ENCODE measurements at places on chromosomes 16 and 17.

DNA sequence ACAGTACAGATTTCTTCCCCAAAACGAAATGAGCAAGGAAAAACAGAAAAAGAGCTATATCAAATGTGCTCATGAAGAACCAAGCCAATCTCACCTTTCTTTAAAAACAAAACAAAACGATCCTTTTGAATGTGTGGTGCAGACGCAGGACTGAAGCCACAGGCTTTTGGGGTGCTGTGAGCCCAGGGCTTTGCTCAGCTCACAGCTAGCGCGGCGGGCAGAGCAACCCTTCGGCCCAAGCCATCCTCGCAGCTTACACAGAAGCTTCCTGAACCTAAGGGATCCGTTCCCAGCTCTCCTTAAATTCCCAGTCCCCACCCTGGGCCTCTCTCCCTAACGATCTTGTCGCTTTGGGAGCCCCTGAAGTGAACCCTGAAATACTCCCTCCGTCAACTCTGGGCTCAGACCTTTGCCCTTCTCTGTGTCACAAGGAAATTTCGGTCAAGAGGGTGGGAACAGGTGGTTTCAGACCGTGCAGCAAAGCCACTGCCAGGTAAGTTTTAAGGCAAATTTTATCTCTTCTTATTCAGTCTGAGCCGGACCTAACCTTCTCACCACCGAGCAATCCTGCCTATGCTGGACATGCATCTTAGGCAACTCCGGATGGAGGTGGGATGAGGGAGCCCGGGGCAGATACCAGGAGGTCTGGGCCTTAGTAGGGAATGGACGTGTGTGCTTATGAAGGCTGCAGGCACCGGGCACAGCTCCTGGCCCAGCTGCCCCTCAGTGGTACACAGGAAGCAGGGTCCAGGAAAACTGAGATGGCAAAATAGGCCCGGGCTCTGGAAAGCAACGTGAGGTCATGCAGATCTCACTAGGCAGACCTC is 52.0 kb downstream of the COTL1 start:
- no peak for DNase-seq

- no peak for DNase-seq
Observed at GRCh38 chr16:27107185-27107592, 40.5 kb downstream of the C16orf82 start.

DNA sequence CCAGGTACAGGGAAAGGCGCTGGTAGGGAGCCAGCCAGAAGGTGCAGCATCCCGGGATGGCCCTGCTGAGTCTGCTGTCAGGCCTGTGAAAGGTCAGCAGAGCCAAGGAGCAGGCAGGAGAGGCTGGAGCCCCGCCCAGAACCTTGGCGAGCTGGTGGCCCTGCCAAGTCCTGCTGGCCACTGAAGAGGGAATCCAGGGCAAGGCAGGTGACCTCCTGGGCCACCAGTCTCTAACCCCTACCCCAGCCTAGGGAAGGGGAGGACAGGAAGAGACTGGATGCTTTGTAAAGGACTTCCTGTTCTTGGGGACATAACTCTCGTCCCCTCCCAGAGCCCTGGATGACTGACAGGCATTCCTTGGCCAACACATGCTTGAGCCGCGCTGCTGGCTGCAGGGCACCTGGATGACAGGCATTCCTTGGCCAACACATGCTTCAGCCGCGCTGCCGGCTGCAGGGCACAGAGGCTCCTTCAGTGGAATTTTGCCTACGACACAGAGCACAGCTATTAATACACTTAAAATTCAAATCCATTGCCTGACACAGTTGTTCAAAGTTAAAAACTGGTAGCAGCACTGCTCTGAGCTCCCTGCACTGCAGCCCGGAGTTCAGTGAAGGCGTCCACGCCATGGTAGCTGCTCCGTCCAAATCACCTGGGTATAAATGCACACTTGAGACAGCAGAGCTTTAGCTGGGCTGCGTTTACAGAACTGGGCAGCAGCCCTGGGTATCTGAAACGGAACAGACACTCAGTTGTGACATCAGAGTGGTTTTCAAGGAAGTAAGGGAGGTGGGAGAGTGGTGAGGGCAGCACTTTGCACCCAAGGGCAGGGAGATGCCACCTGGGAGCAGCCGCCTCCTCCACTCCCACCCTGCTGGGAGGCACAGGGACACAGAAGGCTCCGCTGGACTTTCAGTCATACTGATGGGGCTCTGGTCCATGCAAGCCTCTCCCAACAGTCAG is 2.0 kb upstream of the BRICD5 start:
- DNase-seq, result no peak

DNA sequence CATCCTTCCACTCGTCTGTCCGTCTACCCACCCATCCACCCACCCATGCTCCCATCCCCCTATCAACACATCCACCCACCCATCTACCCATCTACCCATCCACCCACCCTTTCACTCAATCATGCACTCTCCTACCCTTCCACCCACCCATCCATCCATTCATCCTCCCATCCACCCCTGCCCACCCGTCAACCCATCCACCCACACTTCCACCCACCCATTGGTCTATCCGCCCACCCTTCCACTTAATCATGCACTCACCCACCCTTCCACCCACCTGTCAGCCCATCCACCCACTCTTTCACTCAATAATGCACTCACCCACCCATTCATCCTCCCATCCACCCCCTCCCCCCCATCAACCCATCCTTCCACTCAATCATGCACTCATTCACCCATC is 250.0 kb upstream of the EEF2KMT start:
- DNase-seq, result no peak

DNA sequence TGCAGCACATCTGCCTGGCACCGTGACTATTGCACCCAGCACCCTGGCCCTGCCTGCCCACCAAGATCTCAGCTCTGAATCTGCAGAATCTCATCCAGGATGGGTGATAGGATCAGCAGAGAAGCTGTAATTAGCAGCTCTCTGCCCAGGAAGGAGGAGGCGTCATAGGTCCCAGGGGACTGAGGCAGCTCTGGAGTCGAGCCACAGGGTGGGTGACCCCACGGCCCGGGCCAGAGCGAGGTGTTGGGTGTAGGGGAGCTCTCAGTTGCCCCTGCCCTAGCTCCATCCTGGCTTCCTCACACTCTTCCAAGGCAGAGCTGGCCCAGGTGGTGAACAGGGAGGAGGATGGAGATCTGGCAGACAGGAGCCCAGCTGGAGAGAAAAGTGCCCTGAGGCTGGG is 18.2 kb upstream of the FAM83G start:
- no peak for DNase-seq

GRCh38 chr16:88974080-88974915 is 2.7 kb downstream of the CBFA2T3 start:
- DNase-seq, result no peak

- no peak for DNase-seq
Observed at GRCh38 chr17:78106211-78106610, 22.3 kb downstream of the TMC6 start.

GRCh38 chr16:85888405-85889331 is 10.3 kb upstream of the IRF8 start:
- no peak for DNase-seq

DNA sequence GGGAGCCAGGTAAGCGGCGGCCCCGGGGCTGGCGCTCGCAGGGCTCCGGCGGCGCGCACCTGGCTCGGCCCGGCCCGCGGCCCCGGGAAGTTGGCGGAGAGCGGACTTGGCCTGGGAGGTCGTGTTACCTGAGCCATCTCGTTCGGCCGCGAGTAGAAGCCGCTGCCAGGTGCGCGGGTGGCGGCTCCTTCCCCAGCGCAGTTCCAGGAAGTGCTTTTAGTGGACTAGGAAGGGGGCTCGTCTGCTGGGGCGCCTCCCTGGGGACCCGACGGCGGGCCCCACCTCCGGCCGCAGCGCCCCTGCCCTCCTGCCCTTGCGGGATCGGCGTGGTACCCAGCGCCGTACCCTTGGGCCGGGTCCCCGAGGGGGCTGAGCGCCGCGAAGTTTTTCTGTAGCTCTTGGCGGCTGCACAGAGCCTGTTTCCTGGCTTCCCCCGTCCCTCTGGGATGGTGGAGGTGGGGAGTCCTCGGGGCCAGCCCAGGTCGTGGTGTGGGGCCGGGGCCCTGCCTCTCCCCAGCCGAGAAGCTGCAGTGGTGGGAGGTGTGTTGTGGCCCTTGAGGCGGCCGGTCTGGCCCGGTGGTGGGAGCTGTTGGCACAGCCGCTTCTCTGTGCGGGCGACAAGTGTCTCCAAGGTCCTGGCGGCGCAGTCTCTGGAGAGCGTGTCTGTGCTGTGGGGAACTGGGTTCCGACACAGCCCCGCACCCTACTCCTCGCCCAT is 96.9 kb downstream of the RAB11FIP4 start:
- DNase-seq, result peak; percentile 47

DNA sequence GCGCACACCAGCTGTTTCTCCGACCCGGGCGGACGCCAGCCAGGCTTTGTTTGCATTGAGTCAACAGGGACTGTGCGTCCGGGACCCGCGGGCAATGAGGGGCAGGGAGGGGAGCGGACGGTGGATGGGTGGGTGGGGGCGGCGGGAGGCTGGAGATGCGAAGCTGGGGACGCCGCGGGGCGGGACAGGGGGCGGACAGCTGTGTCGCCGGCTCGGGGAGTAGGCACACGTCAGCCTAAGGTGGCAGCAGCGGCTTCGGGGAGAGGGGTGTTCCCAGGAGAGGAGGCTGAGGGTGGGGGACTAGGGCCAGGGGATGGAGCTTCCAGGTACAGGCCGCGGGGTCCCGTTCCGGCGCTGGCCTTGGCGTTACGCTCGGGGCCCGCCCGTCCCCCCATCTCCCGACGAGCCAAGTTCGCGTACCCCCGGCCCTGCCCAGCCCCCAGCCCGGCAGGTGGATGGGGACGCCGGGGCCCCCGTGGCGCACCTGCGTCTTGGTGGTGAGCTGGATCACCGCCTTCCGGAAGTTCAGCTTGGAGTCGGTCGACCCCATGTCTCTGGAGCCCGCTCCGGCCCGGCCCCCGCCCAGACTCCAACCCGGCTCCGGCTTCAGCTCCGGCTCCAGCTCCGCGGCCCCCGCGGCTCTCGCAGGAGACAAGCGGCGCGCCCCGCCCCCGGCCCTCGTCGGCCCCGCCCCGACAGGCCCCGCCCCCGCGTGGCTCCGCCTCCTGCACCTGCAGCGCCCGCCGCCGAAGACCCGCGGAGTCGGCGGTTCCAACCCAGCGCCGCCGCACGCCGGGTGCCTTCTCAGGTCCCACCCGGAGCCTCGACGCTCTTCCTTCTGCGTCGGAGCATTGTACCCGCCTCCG is at the start of gene HID1:
TSS of gene HID1 (minus strand) at position 653 of the 866 bp plus-strand sequence. CDS start at position 550, 103 bp downstream.
- DNase-seq, result peak; percentile 9

DNA sequence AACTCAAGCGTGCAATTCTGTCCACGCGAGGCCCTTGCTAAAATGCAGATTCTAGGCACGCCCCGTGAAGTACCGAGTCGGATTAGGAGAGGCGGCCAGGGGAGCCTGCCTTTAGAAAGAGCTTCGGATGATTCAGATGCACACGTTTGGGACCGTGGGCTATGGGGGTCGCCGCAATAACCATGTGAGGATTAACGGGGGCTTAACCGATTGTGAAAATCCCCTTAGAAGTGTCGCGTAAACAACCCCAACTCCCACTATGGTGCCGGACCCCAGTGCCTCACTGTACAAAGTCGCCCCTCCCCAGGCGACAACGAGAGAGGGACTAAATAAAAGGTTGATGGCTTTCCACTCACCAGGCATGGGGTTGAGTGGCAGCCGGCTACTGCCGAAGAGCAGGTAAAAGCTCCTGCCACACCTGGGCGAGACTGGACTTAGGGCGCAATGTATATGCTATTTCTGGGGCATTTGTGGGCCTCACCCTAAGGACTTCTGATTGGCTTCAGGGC is 635 bp upstream of the SP2 start:
- DNase-seq, result peak; percentile 66

Measured in hematopoietic multipotent progenitor cell treated with erythropoietin and hydrocortisone succinate and interleukin-3 and kit ligand, for 17 days (in vitro differentiated cells).